ENCODE measurements at places on chromosomes 1 and 21.

DNA sequence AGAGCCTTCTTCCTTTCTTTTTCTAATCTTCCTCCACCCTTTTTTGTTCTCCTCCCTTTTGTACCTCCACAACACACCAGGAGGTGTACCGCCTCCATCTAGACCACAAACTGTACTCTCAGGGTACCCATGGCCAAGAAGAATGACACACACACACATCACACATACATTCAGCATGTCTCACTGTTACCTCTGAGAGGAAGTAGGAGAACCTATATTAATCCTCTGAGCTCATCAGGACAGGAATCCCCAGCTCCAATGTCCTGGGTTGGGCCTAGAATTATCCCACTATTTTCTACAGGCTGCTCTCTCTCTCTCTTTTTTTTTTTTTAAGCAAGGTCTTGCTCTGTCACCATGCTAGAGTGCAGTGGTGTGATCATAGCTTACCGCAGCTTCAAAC is 36.7 kb downstream of the ATP2B4 start:
- DNase-seq, result no peak

DNA sequence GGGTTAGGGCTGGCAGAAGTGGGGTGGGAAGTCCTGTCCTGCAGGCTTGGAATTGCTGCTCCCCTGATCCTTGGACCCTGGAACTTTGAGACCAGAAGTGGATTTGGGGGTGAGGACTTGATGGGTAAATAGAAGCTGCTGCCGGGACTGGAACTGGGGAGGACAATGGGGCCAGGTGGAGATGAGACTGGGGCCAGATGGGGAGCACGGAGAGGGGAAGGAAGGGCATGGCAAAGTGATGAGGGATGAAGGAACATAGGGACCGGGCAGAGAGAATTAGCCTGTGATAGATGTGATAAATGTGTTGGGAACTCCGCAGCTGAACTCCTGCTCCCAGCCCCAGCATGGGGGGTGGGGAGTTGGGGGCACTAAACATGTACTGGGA is 637 bp downstream of the NHLH1 start:
- DNase-seq, result no peak

GRCh38 chr1:178684111-178684510 is 40.9 kb upstream of the RALGPS2 start:
- no peak for DNase-seq

- no peak for DNase-seq
Observed at GRCh38 chr1:17007121-17007520, 4.6 kb downstream of the ATP13A2 start.

Data from stimulated activated CD8-positive, alpha-beta memory T cell treated with anti-CD3 and anti-CD28 coated beads, Interleukin-4, amount 100 ng/mL, for 24 hours (primary cell).